AG08396 (cell line): ENCODE measurements at places on chromosomes 2 and 18.

DNA sequence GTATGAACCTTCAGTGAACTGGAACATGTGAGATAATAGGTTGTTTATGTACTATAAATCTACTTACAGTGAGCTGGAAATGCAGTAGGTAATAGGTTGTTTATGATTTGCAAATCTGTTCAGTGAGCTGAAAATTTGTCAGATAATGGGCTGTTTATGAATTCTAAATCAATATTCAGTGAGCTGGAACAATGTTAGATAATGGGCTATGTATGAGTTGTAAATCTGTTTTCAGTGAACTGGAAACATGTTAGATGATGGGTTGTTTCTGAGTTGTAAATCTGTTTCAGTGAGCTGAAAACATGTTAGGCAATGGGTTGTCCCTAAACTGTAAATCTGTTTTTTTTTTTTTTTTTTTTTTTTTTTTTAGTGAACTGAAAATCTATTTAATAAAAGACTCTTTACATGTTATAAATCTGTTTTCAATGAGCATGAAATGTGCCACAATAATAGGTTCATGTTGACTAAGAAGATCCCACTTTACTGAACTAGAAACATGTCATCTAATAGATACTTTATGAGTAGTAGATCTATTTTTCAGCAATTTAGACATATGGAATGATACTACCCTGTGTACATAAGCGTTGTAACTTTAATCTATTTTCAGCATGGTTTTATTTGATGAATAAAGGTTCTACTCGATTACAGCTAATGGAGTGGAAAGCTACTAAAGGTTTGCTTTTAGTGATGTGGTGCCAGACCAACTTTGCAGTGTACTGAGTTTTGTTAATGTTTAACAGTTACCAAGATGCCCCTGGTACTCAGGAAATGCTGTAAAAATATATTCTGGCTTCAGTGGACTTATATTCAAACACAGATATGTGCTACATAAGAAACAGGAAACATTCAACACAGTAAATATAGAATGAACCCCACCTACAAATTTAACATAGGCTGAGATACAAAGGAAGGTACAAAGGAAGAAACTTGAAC, 1471.8 kb downstream of the LRP1B start:
- no peak for DNase-seq

DNA sequence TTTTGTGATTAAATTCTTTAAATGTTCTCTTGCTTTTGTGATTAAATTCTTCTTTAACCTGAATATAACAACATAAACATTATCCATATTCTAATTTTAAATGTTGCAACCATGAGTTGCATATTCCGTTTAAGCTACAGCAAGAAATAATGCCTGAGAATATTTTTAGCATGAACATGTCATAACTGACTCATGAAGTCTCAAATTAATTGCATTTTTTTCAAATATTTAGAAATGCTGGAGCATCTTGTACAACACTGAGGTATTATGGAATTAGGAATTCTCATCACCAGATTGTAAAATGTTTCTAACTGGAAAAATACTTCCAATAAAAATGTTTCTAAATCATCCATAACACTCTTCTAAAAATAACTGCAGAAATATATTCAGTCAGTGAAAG, 14.7 kb downstream of the ROCK2 start:
- peak; percentile 26 for DNase-seq

DNA sequence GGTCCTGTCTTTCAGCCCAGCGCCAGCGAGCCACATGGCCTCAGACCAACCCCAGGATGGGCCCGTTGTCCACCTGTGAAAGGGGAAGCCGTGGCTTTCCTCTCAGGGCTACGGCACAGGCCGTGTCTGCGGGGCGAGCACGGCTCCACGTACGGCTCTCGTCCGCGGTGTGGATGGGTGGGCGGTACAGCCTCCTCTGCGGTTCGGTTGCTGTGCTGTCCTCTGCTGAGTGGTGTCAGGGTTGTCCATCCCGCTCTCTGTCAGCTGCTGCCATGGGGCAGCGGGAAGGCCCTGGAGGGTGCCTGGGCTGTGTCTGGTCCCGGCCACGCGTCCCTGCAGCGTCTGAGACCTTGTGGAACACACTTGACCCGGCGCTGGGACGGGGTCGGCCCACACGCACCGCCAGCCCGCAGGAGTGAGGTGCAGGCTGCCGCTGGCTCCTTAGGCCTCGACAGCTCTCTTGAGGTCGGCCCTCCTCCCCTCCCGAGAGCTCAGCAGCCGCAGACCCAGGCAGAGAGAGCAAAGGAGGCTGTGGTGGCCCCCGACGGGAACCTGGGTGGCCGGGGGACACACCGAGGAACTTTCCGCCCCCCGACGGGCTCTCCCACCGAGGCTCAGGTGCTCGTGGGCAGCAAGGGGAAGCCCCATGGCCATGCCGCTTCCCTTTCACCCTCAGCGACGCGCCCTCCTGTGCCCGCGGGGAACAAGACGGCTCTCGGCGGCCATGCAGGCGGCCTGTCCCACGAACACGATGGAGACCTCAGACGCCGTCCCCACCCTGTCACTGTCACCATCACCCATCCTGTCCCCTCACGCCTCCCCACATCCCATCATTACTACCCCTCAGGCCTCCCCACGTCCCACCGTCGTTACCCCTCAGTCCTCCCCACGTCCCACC, 128.7 kb downstream of the NFATC1 start:
- DNase-seq = no peak

- no peak for DNase-seq
Measured at GRCh38 chr2:19033240-19033639, 325.2 kb downstream of the OSR1 start.

GRCh38 chr2:2845267-2845666, 514.2 kb upstream of the MYT1L start:
- no peak for DNase-seq

GRCh38 chr2:135755573-135755972, 13.9 kb downstream of the UBXN4 start:
- no peak for DNase-seq

DNA sequence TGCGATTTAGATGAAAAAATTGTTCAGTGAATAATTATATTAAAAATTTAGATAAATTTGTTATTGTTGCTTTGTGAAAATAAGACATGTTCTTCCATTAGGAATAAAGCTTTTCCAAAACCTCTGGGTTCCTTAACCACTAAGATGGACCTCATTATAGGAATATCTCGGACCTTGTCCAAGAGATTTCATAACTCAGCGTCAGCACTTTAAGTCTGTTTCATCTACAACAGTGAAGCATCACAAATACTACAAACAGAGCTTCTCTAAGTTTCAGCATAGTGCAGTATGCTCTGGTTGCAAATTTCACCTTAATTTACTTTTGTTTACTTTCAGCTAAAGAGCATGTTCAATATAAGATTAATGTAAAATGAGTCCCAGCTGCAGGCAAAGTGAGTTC, 150.3 kb downstream of the UBE2E3 start:
- no peak for DNase-seq

DNA sequence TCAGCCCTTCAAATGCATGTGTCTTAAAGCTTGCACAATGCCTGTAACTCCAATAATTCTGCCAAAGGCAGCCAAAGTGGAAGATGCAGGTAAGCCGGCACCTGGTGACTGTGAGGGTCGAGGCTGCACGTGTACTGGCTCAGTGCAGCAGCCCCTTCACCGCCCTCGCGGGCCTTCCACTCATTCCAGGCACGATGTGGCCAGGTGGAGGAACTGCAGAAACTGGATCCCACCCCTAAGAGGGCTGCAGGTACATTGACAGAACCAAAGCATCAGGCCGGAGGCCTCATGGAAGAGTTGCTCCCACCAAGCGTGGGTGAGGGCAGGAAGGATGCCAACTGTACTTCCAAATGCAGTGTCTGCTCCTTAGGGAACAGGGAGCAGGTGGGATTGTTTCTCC, 253.4 kb downstream of the HDAC4 start:
- DNase-seq = no peak

DNA sequence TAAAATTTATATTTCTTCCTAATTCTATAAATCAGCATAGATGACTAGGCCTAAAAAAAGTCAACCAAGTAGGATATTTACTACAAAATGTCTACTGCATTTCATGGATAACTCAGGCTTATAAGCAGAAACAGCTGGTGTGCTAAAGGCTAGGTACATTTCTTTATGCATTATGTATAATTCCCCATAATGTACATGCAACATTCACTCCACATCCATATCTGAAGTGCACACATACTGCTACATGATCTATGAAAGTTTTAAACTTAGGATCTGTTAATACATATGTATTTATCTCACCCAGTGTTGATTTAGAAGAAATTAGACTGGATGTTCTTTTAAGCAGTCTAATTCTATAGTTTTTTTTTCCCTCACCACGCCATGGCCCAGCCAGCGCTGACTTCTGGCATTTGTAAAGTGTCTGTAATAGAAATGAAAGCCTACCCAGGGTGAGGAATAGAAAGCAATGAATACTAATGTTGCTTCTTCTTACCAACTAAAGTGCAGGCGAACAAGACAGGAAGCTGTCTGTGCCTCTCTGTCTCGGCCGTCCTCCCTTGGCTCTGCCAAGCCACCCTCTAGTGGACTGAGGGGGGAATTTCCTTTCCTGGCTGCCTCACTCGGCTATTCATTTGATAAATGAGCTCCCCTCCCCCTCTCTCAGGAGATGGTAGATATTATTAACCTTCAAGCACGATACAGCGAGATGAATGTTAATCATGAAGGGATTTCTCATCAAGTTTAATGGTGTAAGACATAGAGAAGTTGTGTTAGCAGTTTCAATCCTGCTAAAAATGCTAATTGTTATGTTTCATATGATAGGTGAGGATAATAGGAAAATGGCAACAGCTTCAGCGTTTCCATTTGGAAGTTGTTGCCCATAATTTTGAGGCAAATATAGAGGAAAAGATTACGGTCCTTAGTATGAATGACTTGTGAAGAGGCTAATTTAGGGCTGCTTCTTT, 384.5 kb downstream of the MTX2 start:
- DNase-seq = peak; percentile 55

DNA sequence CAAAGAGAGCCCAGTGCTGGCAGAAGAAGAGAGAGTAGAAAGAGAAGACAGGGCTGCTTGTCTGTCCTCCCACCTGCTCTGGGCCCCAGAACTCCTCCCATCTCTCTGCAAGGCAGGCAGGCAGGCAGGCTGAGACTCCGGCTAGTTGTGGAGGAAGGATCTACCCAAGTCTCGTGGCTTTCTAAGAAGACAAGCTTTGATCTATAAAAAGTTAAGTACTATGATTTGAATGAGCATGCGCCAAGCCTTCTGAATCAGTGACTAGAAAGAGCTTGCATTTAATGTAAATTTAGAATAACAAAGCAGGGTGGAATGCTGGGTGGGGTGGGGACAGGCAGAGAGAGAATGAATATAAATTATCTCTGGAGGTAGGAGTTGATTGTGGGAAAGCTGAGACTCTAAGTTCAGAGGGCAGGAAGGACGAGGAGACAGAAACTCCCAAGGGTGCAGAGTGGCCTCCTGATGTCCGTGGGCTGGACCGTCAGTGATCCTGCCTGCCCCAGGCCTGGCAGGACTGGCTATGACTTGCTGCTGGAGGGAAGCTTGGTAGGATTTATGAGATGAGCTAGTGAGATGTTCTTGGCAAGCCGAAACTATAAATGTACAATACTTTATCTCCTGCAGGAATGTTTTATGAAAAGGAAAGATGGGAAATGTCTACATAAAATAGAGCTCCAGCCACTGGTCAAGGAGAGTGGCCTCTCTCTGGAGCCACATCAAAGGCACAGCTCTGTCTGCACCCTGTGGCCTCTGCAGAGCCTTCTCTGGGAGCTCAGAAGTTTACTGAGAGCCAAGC, 447.5 kb downstream of the TNS1 start:
- no peak for DNase-seq

GRCh38 chr2:234289834-234290590, 206.9 kb downstream of the ARL4C start:
- DNase-seq = peak; percentile 83

DNA sequence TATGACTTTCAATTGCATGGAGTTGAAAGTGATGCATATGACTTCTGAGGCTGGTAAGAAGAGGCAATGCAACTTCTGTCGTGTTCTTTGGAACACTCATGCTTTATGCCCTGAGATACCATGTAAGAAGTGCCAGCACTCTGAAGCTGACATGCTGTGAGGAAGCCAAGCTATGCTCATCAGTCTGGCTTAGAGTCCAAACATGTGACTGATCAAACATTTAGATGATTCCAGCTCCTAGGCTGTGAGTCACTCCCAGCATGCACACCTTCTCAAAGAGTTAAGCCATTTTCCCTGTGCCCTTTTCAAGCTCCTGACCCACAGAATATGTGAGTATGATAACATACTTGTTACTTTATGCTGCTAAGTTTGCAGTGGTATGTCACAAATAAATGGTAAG, 15.8 kb upstream of the VRK2 start:
- no peak for DNase-seq

GRCh38 chr18:32439802-32440201, 30.9 kb downstream of the GAREM1 start:
- no peak for DNase-seq

DNA sequence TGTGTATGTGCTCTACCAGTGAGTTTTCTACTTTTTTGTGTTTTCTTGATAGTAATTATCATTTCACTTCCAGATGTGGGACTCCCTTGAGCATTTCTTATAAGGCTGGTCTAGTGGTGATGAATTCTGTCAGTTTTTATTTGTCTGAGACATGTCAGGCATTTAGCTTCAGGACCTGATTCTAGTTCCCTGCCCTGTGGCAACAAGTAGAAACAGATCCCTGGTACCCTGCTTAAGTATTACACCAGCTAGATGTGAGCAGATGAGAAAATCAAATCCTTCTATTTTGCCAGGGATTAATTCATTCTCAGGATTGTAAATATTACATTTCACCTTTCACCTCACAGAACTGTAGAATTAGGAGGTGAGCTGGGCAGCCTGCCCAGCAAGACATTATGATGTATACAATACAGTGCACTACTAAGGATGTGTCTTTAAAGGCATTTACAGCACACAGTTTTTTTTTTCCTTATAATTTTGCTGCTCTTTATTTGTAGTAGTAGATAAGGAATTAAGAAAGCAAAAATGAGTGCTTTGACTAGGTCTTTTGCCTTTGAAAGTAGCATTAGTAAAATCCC, 35.1 kb downstream of the GALM start:
- DNase-seq = no peak

DNA sequence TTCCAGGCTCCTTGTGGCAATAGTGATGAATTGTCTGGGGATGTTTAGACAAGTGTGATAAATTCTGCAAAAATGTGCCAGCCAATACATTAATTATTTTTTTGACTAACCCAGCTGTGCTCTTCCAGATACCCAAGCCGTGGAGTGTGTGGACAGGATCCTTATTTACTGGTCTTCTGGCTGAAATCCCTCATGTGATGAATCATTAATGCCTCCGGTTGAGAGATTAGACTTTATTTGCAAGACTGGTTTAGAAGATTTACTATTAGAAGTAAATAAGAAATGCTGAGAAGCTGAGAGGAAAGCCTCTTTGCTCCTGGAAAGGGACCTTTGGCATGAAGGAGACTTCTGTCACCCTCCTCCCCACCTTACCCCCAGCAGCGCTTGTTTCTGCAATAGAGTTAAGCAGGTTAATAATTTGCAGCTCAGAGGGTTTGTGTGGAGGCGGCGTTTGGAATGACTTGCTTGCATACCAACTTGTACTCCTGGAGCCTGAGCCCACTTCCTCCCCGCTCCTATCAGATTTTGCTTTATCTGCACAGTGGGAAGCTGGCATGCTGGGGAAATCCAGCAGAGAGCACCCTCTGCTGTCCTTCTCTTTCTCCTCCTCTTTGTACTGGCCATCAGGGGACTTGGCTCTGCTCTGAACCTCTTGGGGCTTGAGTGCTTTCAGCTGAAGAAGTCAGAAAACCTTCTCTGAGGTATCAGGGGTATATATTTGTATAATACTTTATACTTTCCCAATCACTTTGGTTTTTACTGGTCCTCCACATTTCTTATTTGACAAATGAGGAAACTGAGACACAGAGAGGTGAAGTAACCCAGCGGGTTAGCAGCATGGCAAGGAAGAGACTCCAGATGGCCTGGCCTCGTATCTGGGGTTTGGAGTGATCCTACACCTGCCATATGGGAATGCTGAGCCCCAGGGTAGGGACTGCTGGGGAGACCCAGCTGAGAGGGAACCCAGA, 16.3 kb downstream of the SLC3A1 start:
- DNase-seq = peak; percentile 57
